ENCODE measurements at places on chromosomes 12 and 14.

GRCh38 chr12:131454418-131455217 lies 256.3 kb upstream of the SFSWAP start:
- DNase-seq = no peak

GRCh38 chr12:26748741-26749431 lies 84.1 kb downstream of the ITPR2 start:
- peak; percentile 35 for DNase-seq

DNA sequence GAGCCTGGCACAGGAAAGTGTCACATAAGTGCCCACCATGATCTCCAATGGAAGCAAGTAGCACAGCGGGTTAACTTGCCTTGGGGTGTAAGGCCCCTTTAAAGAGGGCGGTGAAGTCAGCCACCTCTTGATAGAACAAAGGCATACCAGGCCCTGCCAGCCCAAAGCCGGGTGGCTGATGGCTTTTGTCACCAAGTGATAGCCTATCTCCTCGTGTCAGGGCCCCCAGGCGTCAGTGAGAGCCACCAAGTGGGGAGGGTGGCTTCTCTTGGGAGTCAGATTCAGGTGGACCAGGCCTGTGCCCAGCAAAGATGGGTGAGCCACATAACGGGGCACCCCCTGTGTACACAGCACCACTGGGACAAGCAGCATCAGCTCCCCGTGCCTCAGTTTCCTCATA lies 8.3 kb upstream of the MYL2 start:
- no peak for DNase-seq

DNA sequence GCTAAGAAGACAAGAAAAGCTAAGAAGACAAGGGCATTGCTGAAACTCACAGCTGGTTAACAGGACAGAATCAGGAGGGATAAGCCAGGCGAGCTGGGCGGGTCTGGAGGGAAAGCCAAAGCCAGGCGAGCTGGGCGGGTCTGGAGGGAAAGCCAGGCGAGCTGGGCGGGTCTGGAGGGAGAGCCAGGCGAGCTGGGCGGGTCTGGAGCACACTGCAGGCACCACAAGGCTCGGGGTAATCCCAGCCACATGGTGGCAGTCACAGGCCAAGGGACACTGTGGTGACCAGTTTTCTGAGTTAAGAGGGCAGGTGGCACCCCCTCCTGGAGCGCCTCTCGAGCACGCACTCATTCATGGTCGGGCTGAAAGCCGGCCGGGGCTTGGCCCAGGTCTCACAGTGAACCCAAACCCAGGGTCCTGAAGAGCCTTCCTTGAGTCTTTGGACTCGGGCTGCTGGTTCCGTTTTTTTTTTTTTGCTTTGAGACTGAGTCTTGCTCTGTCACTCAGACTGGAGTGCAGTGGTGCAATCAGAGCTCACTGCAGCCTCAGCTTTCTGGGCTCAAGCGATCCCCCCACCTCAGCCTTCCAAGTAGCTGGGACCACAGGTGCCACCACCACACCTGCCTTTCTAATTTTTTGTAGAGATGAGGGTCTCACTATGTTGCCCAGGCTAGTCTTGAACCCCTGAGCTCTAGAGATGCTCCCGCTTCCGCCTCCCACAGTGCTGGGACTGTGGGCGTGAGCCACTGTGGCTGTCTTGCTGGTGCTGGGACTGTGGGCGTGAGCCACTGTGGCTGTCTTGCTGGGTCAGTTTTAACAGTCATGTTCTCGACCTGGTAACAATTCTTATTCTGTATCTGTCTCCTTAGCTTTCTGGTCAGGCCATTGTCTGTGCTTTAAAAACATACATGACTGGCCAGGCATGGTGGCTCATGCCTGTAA lies 40.2 kb downstream of the HSP90AA1 start:
- no peak for DNase-seq

DNA sequence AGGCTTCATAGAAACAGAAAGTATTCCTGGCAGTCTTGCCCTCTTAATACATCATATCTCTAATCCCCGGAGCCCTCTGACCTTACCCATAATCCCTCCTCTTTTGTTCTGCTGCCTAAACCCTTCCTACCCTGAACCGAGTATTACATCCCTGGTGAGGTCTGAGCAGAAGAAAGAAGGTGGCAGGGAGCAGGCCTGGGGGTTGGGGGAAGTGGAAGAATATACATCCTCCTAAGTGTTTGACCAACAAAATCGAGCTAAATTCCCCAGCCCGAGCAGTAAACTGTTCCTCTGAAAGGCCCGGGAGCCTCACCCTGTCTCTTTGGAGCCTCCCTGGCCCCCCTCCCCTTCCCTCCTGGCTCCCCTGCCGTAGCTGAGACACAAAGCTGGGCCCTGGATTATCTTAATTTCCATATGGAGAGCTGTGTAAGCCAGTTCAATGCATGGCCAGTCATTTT lies 192.6 kb upstream of the LHX5 start:
- DNase-seq = no peak

- DNase-seq = no peak
Measured at GRCh38 chr12:13130981-13131380, 27.5 kb upstream of the GSG1 start.

Measured in fibroblast of skin of left quadriceps (primary cell).